ENCODE measurements at places on chromosomes 7 and 10.

GRCh38 chr10:32418572-32418971 is 27.4 kb upstream of the CCDC7 start:
- no peak for DNase-seq

DNA sequence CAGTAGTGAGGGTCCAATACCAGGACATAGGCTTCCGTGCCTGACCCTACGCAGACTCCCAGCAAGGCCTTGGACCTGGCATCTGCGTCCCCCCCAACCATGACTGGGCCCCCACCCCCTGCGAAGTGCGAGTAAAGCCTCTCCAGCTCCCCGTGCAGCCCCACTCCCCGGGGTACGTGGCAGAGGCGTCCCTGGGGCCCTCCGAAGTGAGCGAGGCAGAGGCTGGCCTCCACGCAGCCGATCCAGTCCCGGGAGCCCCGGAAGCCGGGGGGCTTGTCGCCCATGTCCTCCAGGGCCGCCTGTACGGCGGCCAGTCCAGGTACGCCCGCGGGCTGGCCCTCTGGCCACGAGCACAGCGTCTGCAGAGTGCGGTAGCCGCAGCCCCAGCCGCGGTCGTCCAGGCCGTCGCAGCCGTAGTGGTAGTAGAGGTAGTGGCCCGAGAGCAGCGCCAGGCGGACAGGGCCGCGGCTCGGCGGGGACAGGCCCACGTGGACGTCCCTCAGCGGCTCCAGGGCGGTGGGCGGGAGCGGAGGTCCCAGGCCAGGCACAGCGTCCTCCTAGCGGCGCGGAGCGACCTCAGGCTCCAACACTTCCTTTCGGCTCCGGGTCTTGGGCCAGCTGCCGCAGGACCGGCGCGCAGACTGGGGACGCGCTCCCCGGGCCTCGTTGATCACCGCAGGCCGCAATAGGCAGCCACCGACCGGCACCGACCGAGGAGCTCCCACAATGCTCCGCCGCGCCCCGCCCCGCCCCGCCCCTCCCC is at the start of gene UFSP1:
UFSP1 (minus strand) TSS at position 728 of the 763 bp plus-strand sequence; CDS start at position 284, 444 bp downstream.
- no peak for DNase-seq

- no peak for DNase-seq
Measured at GRCh38 chr7:18489624-18490023, 5.9 kb upstream of the HDAC9 start.

- no peak for DNase-seq
Measured at GRCh38 chr10:5091196-5091595, 3.0 kb upstream of the AKR1C3 start.

GRCh38 chr10:126011995-126012394 is 115.6 kb downstream of the FANK1 start:
- no peak for DNase-seq

- DNase-seq, result no peak
Measured at GRCh38 chr7:124914298-124914697, 15.3 kb downstream of the POT1 start.
